Suppressor macrophage treated with lipopolysaccharide for 4 hours (primary cell): ENCODE measurements at places on chromosomes 13 and 19.

DNA sequence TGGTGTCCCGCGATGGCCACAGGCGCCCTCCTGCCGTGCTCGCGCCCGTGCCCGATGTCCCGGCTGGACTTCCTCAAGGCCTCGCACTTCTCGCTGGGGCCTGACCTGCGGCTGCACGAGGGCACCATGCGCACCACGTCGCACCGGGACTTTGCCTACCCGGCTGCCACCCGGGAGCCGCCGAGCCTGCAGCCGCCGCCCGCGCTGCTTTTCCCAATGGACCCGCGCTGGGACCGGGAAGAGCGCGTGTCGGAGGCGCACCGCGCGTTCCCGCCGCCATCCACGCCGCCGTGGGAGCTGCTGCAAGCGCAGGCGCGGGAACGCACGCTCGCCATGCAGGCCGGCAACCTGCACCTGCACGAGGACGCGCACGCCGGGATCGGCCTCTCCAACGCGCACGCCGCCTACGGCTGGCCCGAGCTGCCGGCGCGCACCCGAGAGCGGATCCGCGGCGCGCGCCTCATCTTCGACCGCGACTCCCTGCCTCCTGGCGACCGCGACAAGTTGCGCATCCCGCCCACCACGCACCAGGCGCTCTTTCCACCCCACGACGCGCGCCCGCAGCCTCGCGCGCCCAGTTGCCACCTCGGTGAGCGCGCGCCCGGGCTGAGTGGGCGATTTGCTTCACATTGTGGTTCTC, 12.1 kb upstream of the PEX11G start:
- no peak for DNase-seq

- no peak for DNase-seq
These were observed 171.9 kb downstream of the FOXO1 start for GRCh38 chr13:40494513-40494912.

DNA sequence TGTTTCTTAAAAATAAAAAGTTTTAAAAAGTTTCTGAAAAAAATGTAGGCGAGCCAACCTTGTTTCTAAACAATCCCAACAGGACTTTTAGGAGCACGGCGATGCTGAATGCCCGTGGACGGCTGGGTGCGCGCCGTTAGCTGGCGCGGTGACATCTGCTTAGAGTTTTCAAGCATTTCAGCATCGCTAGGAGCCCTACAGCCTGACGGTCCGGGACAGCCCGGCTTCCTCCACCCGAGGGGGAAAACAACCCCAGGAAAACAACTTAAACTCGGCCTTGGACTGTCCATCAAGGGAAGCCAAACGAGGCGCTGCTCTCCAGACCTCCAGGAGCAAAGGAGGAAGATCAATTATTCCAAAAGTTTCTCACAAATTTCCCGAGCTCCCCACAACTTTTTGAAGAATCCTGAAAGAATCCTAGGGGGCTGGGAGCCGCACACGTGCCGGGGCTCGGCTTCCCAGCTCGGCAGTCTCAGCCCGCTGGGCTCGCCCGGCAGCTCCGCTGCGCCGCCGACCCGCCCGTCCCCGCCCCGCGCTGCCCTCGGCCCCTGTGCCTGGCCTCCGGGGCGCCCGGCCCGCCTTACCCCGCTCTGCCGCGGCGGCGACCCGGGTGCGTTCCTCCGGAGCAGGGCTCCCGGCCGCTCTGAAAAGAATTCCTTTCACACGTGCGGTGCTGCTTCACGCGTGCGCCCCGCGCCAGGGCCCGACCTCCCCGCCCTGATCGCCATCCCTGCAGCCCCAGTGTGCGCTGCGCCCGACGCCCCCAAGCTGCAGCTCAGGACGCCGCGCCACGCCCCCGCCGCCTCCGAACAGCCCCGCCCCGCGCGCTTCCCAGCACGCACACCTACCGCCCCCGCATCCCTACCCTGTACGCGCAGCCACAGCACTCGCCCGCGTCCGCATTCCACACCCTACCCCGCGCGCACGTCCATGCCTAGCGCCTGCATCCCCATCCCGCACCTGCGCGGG, at the start of gene GJA3:
Gene GJA3, minus strand, starts transcription at position 747 of the 969 bp plus-strand sequence. CDS start 17,764 bp downstream, outside the sequence.
- DNase-seq = peak; percentile 20

- DNase-seq = no peak
These were observed 76.5 kb upstream of the RNF113B start for GRCh38 chr13:98253526-98253925.

DNA sequence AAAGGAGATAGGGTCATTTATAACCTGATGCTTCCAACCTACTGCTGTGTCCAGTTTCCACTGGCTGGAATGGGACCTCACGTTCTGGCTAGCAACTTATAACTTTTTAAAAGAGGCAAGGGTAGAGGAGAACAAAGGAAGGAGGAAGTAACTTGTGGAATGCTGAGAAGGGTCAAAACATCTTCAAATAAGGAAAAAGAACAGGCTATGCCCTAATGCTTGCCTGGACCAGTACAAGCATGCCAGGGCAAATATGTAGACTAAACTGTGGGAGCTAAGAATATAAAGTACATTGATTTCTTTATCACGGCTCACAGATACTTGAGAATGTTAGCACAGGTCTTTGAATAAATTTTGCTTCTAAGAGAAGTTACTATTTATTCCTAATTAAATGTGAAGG, 1.5 kb upstream of the ZNF561 start:
- peak; percentile 2 for DNase-seq

DNA sequence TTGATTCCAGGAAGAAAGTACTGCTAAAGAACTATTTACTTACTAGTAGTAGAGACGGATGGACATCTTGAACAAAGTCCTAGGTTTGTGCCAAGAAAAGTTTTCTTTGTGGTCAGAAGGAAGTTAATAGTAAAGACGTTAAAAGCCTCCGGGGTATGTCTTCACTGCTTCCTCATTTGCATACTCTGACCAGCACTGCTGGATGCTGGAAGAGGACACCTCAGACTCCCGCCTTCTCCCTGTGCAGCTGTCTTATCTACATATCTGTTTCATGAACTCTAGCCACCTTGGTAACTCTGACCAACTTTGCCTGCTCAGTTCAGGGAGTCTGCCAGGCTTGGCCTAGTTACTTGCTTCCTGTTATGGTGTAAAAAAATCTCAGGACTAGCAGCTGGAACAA, 1109.1 kb upstream of the MIR17HG start:
- DNase-seq = no peak

GRCh38 chr13:67137044-67137735, 92.9 kb downstream of the PCDH9 start:
- DNase-seq = no peak

GRCh38 chr19:17079710-17080439, 4.3 kb downstream of the MYO9B start:
- peak; percentile 96 for DNase-seq

GRCh38 chr13:39571502-39572092, 31.4 kb downstream of the LHFPL6 start:
- no peak for DNase-seq

DNA sequence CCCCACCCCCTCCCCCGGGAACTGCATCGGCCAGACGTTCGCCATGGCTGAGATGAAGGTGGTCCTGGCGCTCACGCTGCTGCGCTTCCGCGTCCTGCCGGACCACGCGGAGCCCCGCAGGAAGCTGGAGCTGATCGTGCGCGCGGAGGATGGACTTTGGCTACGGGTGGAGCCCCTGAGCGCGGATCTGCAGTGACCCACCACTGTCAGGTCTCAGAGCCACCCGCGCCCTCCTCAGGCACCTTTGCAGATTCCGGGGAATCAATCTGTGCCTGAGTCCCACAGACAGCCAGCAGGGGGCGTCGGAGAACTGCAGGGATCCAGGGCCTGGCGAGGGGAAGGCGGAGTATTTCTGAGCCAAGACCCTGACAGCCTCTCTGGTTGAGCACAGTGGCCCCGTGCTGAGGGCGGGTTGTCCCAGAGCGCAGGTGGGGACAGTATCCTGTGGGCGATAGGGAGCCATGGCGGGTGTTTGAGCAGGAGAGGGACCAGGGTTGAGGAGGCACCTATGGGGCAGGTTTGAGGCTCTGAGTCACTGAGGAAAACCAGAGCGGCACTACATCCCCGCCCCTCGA, 30.4 kb upstream of the CYP4F8 start:
- peak; percentile 88 for DNase-seq

DNA sequence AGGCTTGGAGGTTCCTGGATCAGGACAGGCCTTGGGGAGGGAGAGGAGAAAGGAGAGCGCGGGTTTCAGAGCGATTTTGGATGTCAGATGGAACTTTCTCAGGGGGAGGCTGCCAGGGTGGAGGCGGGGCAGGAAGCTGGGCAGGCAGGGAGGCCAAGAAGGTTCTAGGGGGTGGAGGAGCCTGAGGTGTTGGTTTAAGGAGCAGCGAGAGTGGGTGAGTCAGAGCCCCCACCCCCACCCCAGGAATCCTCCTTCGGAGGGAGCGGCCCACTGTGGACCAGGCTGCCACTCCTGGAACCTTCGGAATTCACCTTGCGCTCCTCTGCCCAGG, 15.9 kb upstream of the NOP53 start:
- no peak for DNase-seq

DNA sequence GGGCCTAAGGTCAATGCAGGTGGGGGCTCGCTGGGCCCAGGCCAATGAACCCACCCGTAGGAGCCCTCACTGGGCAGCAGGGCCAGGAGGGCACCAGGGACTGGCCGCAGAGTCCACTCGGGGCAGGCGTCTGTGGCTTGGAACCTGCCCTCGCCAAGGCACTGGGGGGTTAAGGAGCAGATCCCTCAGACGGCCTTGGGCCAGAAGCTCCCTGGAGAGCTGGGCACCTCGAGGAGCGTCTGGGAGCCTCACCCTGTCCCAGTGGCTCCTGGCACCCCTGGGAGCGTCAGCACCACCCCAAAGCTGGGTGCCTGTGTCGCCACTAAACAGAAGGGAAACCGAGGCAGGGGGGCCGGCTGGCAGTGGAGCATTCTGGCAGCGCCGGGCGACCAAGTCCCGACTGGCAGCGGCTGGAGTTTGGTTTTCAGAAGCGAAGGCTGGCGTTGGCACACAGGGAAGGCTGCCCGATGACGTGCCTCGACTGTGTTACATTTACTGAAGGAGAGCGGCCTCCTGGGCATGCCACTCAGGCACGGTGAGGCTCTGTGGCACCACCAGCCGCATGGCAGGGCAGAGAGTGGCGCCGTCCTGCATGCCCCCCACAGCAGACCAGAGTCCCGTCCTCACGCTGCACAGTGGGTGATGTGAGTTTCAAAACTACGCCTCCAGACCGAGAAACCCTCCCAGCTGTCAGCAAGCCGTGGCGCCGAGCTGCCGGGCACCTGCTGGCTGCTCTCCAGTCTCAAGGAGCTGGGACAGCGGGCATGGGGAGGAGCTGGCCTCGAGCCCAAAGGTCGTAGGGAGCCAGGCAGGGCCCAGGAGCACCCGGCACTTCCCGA, 9.2 kb upstream of the MEX3D start:
- no peak for DNase-seq

- DNase-seq = no peak
These were observed 240.2 kb downstream of the LHFPL6 start for GRCh38 chr13:39362652-39363381.

DNA sequence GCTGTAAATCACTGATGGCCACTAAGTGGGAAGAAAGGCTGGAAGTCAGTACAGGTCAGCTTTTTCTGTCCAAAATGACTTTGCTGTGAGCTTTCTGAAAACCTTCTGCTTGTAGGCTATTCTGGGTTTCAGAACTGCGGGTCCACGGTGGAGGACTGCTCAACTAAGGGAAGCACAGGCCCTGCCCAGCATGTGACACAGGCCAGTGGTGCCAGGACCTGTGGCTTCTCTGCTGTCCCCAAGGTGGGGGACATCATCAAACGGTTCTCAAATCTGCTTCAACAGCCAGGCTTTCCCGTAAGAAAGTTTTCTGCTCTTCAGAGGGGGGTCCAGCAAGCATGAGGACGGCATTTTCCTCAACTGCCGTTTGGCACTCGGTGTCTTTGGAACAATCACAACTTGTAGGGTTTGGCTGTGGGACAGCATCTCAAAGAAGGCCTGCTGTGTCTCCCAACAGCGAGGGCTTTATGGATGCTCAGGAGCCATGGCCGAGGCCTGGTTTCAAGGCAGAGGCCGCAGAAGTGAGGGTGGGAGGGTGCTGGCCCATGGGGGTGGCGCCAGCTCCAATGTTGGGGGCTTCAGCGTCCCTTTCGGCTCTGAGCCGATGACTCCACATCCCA, 3.8 kb downstream of the SGTA start:
- DNase-seq = no peak

DNA sequence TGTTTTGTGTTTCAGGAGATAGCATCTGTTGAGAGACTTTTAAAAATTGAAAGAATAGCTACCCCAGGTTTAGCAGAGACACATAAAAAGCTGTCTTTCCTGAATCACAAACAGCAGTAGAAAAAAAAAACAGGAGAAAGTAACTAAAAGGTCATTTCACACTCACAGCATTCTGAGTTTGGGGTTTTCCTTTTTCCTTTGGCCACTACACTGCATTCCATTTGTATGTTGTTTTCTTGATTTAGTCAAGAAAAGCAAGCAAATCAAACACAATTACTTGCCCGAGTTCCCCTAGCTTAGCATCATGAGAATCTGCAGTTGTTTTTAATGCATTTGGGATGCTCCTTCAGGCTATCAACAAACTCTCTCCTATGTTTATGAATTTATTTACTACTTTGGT, 161.0 kb downstream of the KCTD12 start:
- DNase-seq = no peak

DNA sequence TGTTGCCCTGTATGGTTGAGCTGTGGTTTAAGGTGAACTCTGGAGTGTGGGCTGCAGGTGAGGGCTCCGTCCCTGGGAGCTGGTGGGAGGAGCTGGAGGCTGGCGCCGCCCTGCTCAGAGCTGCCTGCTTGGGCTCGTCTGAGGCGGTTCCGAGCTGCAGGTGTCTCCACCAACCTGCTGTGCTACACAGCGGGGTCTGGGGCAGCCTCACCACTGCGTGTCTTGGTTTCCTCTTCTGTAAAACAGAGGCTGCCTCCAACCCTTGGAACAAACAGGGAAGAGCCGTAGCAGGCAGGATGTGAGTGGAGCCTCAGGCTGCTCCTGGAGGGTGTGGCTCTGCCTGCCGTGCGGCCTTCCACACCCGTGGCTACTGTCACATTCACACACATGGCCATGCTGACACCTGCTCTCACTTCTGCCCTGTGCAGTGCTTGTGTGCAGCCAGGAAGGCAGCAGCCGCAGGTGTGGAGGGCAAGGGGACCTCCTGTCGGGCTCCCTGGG, 21.4 kb downstream of the NAXD start:
- no peak for DNase-seq

DNA sequence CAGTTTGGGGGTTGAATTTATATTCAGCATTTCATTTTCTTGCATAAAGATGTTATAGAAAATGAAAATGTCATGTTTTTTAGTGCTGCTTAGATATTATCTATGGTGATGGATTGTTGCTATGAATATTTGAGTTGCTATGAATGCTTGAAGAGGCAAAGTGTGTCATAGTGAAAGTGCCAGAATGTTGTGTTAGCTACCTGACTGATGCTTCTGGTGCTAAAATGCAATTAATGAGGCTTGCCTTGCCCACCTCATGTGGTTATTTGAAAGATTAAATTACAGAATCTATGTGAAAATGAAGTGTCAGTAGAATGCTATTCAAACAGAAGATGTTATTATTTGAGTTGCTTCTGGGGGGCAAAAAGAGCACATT, 62.7 kb upstream of the MYCBP2 start:
- no peak for DNase-seq

GRCh38 chr19:38400361-38400760, 2.5 kb upstream of the FAM98C start:
- DNase-seq = no peak
